ENCODE measurements at places on chromosomes 3 and 15.

DNA sequence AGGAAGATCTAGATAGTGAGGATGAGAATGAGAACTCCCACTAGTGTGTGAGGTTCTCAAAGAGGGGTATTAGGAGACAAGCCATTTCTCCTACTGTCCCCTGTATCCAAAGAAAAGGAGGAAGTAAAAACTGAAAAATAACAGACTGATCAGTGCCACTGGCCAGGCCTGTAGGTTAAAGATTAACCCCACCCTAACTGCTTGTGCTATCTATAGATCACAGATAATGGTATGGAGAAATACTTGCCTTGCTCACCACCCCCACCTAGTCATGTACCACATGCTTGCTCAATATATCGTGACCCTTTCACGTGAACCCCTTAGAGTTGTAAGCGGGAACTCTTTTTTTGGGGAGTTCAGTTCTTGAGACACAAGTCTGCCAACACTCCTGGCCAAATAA is 519.7 kb upstream of the FRG2C start:
- no peak for DNase-seq

GRCh38 chr3:64827431-64827830 is 139.6 kb upstream of the ADAMTS9 start:
- DNase-seq = no peak

GRCh38 chr3:45559560-45560118 is 34.9 kb upstream of the LIMD1 start:
- no peak for DNase-seq

DNA sequence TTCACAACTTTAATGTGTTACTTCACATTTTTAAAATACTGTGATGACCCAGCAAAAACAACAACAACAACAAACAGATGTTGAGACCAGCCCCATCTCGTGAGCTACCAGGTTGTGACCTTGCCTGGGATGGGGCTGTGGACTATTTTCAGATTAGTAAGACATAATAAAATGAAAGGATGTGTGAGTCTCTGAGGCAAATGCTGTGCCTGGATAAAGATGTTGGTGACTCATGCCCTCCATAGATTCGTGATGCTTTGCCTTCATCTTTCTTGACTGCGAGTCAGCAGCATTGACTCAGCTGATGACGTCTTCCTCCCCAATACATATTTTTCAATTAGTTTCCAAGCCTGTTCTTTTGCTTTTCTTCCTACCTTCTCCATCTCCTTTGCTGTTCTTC is 453.0 kb upstream of the CFAP20DC start:
- no peak for DNase-seq

DNA sequence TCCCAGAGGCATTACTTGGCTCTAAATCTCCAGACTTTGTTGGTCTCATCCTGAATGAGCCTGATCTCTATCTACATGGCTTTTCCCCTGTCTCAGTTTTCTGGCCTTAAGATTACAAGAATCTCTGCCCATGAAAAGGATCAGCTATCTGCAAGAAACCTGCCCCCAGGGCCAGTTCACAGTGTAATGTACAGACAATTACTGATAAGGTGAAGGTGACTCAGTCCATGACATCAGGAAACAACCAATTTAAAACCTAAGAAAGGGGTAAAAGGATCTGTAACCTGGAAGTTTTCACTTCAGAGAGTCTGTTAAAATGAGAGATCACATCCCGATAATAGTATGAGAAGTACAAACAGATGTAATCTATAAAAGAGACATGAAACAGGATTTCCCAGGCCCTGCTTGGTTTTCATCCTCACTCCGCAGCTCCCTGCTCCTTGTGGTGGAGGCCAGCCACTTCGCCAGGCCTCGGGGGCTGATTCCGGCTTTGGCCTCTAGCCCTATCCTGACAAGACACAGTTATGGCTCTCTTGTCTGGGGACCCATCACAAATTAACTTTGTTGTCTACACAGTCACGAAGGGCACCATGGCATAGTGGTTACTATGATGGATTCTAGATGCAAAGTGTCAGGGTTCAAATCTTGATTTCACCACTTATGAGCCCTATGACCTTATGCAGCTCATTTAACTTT is 136.9 kb downstream of the THSD4 start:
- no peak for DNase-seq

- no peak for DNase-seq
Observed at GRCh38 chr3:39592311-39593050, 125.0 kb downstream of the MOBP start.

DNA sequence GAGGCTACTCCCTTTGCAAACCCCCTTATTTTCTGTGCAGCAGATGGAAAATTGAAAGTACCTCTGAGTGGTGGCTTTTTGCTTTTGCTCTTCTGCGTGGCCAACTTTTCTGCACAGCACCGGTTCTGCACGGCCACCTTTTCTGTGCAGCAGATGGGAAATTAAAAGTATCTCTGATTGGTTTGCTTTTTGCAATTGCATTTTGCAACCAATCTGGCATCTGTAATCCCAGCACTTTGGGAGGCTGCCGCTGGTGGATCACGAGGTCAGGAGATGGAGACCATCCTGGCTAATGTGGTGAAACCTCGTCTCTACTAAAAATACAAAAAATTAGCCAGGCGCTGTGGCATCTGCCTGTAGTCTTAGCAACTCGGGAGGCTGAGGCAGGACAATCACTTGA is 79.5 kb upstream of the CHMP2B start:
- DNase-seq = no peak

DNA sequence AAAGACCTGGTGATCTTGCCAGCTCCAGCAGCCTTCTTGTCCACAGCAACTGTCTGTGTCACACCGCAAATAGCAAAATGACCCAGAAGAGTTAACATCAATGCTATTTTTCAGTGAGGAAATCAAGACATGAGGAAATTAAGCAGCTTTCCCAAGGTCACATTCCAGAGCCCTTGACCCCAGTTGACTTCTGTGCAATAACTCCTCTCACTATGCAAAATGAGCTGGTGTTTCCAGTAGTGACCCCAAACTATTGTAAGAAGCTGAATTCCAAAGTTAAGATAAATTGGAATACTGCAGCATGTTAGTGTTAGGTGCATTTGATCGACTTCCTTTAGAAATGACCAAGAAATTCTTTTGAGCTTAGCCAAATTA is 172.8 kb upstream of the SNTN start:
- no peak for DNase-seq

DNA sequence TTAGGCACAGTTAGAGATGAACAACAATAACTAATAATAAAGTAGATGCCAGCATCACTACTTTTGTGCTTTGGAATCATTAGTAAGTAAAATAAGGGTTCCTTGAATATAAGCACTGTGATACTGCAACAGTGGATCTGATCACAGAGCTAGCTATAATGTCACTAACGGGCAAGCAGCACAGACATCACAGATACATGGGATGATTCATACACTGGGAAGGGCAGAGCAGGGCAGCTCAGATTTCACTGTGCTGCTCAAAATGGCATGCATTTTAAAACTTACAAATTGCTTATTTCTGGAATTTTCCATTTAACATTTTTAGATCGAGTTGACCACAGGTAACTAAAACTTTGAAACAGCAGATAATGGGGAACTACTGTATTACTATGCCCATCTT is 476.6 kb downstream of the FHIT start:
- no peak for DNase-seq

DNA sequence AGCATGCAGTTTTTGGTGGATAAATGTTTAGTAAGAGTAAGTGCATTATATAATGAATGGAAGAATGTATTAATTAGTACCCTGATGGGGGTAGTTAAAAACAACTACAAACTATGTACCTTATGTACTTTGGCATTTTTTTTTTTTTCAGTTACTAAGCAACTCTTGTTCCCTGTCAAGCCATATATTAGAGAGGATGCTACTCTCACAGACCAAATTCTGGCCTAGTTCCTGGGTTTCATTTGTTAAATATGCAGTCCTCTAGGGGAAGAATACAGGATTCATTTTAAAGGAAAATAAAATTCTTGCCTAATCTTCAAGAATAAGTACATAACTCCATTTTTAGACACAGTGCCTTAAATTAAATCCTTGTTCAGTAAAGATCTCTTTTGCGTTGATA is 16.9 kb downstream of the FAM98B start:
- no peak for DNase-seq

DNA sequence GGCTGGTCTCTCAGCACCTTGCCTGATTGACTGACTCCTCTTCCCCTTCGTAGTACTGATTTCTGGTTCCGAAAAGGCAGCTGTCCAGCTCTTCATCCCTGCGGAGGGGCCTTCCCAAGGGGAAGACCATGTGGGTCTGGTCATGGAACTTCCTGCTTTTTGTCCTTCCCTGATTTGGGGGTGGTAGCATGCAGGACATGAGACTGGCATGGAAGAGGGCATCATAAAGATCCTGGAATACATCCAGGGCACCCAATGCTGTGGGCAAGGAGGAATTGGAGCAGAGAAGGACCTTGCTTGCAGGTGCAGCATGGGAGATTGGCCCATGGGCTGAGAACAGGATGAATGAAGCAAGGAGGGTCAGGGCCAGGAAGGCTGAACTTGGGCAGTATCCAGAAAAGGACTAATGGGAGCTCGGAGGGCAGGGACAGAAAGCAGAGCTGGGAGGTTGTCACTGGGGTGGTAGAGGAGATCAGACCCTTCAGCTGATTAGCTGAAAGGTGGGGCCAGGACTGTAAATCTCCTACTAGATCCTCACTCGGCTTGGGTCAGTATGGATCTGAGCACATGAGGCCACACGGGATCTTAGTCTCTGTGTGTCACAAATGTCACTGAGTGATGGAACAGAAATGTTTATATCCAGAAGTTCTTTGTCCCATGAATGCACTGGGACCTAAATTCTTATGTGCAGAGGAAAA is 59.5 kb downstream of the AMOTL2 start:
- no peak for DNase-seq

DNA sequence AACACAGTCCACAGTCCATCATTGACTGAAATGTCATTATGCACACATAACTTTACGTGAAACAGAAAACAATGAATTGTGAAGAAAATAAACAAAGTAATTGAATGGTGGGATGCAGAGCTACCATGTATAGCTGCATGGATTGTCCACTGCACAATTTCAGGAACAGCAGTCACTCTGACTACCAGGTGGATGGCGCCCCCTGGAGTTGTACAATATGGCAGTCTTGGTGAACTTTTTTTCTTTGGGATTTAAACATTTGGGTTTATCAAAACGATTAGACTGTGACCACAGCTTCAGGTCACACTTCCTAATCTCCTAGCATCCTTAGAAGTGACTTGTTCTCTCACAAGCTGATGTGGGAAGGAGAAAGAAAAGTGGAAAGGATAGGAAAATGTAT is 48.9 kb upstream of the TCF12 start:
- peak; percentile 44 for DNase-seq

GRCh38 chr3:190728574-190729246 is 133.8 kb downstream of the GMNC start:
- no peak for DNase-seq

- no peak for DNase-seq
Observed at GRCh38 chr3:11159421-11159904, 5.2 kb downstream of the HRH1 start.

DNA sequence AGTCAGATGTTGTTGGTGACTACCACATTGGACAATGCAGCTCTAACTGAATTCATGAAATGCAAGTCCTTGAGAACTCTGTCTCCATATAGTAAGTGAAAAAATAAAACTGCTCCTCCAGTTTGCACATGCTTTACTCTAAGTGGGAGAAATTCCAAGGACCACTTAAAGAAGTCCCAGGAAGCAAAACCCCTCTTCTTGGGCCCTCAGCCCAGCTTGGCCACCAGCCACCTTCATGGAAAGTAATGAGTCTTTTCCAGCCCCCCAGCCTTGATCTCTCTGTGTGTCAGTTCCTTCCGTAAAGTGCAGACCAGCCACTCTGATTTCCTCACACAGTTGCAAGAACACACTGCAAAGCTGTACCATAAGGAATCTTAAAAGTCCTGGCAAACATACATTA is 34.5 kb downstream of the DAPK2 start:
- no peak for DNase-seq

DNA sequence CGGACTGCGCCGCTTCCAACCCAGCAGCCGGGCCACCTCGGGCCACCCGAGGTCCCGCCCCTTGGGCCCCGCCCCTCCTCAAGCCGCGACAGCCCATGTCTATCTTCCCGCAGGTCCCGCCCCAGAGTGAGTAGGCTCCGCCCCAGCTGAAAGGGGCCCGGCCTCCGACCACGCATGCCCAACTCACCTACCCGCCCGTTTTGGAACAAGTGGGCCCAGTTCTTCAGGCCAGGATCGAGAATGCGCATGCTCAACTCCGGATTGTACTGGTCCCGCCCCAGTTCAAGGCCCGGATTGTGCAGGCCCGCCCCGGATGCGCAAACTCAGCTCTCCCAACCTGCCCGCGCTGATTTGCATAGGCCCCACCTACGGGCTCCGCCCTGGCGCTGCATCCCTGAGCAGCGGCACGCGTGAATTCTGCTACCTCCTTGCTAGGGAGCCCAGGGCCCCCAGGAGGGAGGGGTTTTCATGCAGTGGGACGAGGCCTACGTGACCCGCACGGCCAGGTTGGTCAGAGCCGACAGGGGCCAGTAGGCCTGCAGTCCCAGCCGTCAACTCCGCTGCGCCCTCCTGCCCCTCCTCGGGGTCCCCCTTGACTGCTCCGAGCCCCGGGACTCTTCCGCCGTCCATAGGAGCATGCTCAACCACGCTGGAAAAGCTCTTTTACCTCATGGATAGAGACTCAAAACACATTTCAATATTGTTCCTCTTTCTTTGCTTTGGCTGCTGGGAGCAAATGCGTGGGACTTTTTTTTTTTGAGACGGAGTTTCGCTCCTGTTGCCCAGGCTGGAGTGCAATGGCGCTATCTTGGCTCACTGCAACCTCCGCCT is at the start of gene PFKFB4:
Gene PFKFB4, minus strand, starts transcription at position 8 of the 831 bp plus-strand sequence. CDS start 26 bp downstream, outside the sequence.
- peak; percentile 99 for DNase-seq

DNA sequence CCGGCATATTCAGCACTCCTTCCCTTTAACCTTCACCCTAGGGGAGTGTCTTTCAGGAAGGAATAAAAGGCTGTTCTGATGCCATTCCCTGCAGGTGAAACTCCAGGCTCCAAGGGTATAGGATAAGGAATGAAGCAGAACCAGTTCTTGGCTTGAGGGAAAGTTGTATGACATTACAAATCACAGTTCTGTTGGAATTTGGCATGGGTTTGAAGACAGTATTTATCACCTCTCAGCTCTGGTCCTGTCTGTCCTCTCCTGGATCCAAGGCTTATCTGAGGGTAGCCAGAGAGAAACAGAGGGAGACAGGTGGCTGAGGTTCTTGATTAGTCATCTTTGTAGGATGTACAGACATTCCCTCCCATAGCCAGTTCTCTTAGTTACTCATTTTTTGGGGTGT is 37.1 kb downstream of the RAB11A start:
- DNase-seq = no peak

GRCh38 chr3:144032531-144033239 is 61.1 kb downstream of the DIPK2A start:
- no peak for DNase-seq

DNA sequence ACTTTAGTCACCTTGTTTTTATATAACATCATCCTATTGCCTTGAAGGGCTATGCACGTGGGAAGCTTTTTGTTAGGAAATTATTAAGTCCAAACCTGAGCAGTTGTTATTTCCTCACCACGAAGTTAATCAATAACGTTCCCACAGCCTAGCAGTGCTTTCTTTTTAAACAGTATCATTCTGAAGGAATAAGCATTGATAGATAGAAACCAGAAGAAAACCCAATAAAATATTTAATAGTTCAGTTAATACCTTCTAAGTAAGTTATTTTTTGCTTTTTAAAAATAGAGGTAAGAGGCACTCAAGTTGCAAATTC is 149.3 kb downstream of the KCNMB2 start:
- no peak for DNase-seq

GRCh38 chr3:12752809-12753208 is 6.2 kb downstream of the TMEM40 start:
- DNase-seq = no peak

- no peak for DNase-seq
Observed at GRCh38 chr3:108661699-108662098, 72.2 kb downstream of the DZIP3 start.

All from D341Med (cell line).